Activated T-helper 9 cell treated with anti-CD3 and anti-CD28 coated beads, Interleukin-2, amount 50 U/mL, for 16 hours (primary cell): ENCODE measurements at places on chromosomes 2 and 18.

DNA sequence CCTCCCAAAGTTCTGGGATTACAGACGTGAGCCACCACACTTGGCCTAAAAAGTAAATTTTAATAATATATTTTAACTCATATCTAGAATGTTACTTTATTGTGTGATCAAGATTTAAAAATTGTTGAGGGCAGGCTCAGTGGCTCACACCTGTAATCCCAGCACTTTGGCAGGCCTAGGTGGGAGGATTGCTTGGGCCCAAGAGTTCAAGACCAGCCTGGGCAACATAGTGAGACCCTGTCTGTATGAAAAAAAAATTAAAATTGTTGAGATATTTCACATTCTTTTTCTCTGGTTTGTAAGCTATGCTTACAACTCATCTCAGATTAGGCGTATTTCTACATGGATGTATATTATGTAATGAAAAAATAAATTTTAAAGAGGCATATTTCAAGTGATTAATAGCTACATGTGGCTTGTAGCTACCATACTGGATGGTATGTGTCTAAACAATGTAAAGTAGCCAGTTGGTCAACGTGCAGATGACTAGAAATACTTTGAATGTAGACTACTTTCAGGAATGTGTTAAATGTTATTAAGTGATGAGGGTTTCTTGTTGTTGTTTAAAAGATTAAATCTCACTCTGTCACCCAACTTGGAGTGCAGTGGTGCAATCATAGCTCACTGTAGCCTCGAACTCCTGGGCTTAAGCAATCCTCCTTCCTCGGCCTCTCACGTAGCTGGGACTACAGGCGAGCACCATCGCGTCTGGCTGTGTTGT lies 5.9 kb downstream of the RAB10 start:
- no peak for DNase-seq

DNA sequence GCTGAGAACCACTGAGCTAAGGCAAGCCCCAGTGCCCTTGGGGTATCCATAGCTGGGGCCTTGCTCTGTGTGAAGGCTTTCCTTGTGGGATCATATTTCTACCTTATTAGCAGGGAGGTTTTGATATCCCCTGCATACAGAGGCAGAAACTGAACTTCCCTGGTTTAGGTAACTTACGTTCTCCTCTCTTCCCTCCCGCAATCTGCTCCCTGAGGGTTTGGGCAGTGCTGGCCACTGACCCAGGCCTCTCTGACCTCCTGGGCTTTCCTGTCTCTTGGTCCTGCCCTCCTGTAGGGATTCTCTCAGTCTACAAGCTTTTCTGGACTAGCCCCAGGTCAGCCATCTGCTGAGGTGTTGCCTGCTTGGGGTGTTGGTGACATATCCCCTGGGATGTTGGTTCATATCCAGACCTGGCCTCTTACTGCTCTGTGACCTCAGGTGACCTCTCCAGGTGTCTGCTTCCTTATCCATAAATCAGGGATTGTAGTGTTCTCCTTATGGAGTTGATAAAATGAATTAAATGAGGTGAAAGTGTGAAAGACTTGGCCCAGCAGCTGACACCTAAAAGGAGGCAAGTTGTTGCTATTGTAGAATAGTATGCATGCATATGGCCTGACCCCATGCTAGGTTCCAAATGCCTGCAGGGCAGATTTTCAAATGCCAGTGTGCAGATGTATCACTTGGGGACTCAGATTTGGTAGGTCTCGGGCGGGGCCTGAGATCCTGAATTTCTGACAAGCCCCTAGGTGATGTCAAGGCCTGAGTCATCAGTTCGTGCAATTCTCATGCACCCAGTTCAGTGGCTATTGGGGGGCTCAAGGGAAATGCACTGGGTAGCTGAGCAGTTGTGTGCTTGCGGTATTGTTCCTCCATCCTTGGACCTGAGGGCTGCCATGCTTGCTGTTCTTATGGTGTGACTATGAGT lies 106.6 kb downstream of the FHOD3 start:
- DNase-seq, result no peak

- DNase-seq, result no peak
Measured at GRCh38 chr2:99786636-99787390, 297.0 kb upstream of the REV1 start.

DNA sequence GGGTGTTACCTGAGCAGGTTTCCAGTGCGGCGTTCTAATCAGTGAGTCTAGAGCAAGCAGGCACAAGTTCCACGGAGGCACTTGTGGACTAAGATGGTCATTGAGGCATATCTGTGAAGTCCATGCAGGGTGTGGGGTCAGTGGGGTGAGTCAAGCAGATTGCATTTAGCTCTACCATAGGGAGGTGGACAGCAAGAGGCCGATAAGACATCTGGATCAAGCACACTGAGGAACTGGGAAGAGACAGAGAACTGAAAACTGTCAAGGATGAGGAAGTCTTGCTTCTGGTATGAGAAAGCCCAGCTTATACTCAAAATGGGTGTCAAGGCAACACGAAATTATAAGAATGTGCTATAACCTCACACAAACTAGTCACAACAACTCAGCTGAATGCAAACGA lies 61.2 kb upstream of the SLC39A10 start:
- DNase-seq, result no peak

DNA sequence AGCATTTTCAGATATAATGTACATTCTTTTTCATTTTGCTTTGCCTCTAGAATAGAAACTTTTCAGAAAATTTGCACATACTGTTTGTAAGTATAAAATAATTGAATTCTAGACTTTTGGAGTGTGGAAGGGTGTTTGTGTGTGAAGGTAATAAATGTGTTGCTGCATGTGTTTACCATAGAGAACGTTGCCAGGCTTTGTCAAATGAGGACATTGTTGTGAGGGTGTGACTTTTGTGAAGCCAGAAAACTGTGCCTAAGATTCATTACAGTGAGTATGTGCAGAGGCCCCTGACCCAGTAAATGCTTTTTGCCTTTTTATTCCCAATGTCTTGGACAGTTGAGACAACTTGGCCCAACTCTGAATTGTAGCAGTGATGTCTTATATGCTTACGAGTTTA lies 30.4 kb upstream of the EPB41L5 start:
- no peak for DNase-seq

DNA sequence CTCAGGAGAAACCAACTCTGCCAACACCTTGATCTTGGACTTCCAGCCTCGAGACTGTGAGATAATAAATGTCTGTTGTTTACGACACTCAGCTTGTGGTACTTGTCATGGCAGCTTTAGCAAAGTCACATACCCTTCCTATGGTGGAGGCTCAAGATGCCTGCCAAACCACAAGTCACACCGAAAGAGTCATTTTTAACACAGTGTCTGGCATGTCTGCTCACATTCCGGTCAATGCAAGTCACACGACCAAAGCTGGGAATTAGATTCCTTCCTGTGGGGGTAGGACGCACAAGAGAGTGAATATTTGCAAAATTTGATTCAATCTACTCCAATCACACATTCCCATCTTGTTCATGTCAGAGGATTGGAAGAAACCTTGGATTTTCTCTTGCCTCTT lies 24.6 kb downstream of the KCNE4 start:
- no peak for DNase-seq

DNA sequence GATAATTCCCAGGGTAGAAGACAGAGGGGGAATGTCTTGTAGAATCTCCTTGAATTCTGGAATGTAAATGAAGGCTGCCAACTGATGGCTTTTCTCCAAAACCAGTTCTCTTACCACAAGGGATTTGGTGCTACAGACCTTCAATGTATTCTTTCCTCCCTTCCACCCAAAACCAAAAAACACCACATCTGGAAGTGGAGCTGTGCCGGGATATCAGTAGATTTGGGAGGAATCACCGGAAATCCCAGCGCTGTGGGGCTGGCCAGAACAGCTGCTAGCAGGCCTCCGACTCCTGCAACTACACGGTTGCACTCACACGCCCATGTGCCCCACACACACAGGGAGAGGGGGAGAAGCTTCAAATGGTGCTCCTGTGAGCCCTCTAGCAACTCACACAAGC lies 45.7 kb downstream of the RPL31 start:
- no peak for DNase-seq

DNA sequence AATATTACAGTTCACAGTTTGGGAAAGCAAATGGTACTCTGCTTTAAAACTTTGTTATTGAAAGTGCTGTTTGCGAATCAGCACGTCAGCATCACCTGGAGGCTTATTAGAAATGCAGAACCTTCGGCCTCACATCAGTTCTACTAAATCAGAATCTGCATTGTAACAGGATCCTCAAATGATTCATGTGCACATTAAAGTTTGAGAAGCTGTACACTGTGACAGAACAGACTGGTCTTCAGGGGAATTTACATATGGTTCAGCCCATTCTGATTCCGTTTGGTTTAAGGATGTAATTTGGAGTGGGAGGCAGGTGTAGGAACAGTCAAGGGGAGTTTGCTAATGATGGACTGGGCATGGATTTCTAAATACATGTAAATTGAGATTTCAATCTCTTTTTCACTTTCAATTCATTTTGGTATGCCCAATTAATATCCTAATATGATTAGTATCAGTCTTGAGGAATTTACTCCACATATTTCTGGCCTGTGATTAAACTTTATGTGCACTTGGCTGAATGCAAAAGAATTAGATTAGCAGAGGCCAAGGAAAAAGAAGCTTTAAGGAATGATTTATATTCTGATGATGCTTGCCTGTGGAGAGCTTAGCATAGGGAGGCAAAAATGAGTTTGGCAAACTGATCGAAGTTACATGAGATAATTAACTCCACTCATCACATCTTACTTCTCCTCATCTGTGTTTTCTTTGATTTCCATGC lies 248.8 kb downstream of the XIRP2 start:
- DNase-seq, result no peak

DNA sequence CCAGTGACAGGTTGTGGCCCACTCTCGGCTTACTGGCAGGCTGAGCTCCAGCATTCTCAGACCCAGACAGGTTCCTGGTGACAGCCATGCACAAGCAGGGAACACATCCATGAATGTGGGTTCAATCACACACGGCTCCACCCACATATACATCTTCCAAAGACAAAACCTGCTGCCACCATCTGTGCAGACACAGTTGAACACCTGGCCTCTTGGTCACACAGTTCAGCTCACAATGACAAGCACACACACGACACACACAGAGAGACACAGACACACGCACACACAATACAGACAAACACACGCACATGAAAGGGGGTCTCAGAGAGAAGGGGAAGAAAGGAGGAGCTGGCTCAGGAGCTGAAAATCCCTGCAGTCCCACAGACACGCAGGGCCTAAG lies 32.1 kb upstream of the PTMA start:
- no peak for DNase-seq

DNA sequence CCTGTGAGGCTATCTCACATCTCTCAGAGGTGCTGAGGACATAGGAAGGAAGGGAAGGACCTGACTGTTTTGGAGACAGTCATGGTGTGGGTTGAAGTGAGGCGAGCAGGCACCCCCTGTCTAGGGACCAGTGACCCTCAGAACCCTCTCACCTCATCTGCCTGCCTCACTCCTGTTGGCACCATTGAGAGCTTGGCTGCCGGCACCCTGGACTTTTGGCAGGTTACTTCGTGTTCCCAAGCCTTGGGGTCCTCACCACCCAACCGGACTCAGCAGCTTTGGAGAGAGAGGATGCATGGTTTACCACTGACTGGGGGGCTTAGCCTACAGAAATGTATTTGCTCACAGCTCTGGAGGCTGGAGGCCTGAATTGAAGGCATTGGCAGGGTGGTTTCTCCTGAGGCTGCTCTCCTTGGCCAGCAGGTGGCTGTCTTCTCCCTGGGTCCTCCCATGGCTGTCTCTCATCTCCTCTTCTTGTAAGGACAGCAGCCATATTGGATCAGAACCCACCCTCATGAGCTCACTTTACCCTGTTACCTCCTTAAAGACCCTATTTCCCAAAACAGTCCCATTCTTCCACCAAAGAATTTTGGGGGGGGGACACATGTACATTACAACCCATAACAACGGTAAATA lies 142.0 kb downstream of the TSN start:
- no peak for DNase-seq

DNA sequence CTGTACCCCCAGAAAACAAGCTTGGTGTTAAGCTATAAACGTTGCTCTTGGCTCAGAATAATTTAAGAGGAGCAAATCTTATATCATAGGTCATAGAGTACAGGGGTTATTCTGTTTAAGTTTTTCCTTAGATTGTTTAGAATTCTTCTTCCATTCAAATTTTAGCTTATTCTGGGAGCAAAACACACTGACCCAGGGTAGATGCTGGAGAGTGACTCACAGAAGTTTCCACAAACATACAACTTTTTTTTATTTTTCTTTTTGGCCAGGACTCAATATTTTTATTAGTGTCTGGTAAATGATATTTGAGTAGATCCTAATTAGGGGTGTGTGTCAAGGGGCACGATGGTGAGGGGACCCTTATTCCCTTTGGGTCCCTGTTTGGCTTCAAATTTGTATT lies 71.5 kb upstream of the PSME4 start:
- DNase-seq, result no peak
